Urinary bladder (tissue), 4 donors: ENCODE measurements at places on chromosomes 2 and 18. TPM values are rescaled to one million over a fixed set of nuclear protein-coding genes. Genes with fewer than 3 reads are reported as not detected.

DNA sequence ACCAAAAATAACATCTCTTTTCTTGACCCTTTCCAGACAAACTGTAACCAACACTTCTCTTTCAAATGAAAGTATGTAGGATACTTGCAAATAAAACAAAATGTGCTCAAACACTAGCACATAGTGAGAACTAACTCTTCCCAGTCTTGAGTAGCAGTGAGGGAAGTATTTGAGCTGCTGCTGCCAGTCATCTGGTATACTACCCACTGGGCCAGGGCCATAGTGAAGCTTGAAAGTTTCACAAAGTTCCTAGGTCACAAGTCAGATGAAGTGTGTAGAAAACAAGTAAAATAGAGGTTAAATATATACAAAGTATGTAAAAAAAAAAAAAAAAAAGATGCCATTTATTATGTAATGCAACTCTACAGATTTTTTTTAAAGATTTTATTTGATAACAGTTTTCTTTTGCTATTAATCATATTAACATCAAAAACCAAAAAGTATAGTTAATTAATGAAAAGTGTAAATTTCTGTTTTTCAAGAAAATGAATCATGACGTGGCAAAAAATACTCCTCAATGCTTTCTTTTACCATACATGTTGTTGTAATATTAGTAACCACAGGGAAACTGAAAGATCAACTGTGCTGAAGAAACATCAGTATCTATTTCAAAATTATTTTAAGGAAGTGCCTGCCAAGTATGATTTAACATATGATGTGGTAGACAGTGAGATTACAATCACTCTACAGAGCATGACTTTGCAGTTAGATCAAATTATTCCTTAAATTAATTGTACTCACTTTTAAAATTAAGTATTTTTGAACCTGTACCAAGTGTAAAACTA, 21.6 kb upstream of the TRIB2 start:
- DNase-seq: no peak

DNA sequence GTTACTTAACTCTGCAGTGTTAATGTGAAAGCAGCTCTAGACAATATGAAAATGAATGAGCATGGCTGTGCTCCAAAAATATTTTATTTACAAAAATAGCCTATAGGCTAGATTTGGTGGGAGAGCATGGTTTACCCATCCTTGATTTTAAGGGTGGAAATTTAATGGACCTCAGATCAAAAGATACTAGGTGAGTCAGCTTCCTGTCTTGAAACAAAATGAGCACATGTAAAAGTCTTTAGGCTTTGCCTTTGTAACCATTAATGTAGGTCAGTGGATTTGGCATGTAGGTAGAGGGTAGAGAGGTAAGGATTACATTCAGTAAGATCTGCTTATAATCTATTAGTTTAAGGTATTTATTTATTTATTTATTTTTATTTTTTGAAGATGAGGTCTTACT, 72.7 kb downstream of the GREB1L start:
- no peak for DNase-seq

DNA sequence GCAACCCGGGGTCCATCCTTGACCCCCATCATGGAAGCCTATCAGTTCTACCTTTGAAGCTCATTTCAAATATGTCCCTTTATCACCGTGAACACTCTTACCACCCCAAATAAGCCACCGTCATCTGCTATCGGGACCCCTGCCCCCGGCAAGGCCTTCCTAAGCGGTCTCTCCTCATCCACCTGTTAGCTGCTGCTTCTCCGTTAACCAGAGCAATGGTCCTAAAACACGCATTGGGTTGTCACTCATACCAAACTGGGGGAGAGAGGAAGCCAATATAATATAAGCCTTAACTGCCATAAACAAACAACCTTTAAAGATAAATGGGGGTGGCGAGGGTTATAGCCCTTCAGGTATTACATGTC, 680 bp downstream of the ASNSD1 start:
- no peak for DNase-seq

DNA sequence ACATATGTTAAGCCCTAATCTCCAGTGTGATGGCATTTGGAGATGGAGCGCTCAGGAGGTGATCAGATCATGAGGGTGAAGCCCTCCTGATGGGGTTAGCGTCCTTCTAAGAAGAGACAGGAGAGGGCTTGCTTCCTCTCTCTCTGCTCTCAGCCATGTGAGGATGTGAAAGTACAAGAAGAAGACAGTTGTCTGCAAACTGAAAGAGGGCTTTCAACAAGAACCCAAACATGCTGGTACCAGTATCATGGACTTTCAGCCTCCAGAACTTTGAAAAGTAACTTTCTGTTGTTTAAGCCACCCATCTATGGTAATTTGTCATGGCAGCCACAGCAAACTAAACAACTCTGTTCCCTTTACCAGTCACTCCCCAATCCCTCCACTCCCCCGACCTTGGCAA, 47.4 kb downstream of the CACNB4 start:
- DNase-seq: no peak

The SATB2 gene
- polyA plus RNA-seq: 1.7 TPM

The STK11IP gene
- 19.7 TPM for polyA plus RNA-seq
